ENCODE measurements at places on chromosomes 6 and 20. TPM values are rescaled to one million over a fixed set of nuclear protein-coding genes. Genes with fewer than 3 reads are reported as not detected.

Gene CUL9
- total RNA-seq, result 15.7 TPM

DNA sequence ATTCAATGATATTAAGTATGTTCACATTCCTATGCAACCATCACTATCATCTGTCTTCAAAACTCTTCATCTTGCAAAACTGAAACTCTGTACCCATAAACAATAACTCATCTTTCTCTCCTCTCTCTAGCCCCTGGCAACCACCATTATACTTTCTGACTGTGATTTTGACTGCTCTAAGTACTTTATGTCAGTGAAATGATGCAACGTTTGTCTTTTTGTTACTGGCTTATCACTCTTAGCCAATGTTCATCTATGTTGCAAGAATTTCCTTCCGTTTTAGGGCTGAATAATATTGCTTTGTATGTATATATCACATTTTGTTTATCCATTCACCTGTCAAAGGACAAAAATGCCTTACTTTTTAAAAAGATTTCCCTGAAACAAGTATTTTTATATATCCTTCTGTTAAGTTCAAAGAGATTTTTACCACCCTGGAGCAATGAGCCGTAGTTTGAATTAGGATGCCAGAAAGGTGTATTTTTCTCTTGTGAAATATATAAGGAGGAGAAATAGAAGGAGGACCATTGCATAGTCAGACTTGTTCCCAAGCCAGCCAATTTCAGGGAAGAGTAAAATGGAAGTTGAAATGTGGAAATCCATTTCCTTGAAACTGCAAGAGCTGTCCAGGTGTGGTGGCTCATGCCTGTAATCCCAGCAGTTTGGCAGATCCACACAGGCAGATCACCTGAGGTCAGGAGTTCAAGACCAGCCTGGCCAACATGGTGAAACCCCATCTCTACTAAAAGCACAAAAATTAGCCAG lies 4.0 kb upstream of the CGAS start:
- no peak for DNase-seq

DNA sequence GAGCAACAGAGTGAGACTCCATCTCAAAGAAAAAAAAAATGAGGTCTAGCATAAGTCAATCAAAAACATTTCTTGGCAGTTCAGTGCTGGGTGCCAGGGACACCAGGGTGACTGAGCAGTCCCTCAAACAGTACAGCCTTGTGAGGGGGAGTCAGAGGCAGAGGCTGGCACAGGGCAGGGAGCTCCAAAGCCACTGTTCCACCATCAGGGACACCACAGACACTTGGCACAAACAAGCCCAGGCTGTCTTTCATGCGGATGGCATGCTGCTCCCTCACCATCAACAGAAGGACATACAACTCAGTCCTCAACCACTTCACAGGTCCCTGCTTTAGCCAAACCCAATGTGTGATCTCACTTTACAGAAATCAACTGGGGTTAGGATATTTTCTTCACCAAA lies 36.0 kb upstream of the GRM4 start:
- no peak for DNase-seq

Gene CSNK2B
- 270 TPM for total RNA-seq

- DNase-seq, result peak; percentile 32
These were observed 31.8 kb downstream of the SUN5 start for GRCh38 chr20:32972181-32973076.

DNA sequence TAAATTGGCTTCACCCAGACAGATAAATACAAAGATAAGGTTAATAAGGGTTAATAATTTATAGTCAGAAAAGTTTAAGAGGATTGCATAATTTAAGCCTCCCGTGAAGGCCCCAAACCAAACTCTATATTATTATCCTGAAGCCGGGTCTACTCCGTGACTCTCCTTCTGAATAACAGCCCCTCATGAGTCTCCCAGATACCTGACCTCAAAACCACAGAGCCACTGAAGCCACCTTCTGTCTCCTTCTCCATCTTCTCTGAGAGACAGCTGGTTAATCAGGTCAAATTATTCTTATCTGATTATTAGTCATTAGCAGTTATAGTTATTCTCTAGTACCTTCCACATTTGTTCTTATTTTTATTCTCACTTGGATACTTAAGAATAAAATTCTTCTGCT lies 569.2 kb upstream of the AGPAT4 start:
- DNase-seq, result no peak

DNA sequence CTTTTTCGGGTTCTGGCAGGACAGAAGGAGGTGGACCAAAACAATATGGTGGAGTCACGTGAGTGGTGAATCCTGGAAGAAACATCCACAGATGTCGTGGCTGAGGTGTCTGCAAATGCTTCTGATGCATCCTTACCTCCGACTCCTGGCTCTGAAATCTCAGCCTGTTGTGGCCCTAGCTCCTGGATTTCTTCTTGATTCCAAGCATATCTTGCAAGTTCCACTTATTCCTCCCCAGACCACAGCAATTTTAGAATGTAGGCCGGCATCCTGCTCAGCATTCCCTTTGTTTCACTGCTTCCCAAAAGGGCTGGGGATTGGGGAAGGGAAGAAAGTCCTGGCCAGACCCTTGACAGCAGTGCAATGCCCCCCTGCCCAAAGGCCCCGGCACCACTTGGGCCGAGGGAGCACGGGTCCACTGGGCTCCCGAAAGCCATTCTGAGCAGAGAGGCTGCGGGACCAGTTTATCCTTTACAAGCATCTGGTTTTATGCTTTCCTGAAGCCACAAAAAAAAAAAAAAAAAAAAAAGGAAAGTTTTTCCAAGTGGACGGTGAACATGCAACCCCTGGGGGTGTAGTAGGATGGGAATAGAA lies 200.9 kb upstream of the RNF24 start:
- no peak for DNase-seq

Gene GTSF1L
- not detected for total RNA-seq

GRCh38 chr20:15862178-15862577 lies 711.1 kb downstream of the KIF16B start:
- no peak for DNase-seq

Gene PKHD1
- total RNA-seq, result not detected

- DNase-seq, result no peak
These were observed 813.7 kb downstream of the KIF16B start for GRCh38 chr20:15759594-15759993.

DNA sequence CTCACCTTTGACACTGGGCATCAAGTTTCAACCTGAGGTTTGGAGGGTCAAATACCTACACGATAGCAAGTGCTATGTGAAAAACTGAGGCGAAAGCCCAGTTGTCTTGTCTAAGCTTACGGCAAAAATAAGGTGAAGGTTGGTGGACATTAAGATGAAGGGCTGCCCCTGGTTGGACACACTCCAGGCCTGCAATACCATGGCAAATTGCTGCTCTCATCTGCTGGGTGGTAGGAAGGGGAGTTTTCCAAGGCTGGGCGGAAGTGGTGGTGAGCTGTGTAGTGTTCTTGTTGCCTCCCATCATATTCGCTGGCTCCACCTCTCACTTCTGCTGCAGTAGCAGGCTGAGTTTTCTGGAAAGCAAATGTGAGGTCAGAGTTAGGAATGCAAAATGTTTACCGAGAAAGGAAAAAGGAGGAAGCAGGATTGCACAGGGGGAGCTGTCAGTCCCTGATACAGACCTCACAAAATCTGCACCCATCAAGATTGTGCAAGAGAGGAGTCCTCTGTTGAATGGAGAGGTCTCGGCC lies 33.7 kb downstream of the SCP2D1 start:
- no peak for DNase-seq

DNA sequence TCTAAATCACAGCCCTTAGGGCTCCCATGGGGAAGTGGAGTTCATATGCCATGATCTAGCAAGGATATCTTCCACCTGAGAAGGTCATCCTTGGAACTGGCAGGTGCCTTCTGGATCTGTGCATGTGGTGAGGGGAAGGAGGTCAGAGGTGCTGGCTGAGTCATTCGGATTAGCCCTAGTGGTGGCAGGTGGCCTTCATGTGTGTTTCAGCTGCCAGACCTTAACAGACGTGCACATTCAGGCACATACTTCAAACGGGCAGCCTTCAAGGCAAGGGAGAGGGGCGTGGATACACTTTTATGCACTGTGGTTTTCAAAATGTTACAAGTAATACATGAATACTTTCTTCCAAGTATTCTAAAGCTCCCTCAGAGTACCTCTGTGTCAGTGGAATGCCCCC lies 51.2 kb downstream of the BMP6 start:
- no peak for DNase-seq

GRCh38 chr20:24990810-24991252 lies 1.7 kb downstream of the APMAP start:
- no peak for DNase-seq

DNA sequence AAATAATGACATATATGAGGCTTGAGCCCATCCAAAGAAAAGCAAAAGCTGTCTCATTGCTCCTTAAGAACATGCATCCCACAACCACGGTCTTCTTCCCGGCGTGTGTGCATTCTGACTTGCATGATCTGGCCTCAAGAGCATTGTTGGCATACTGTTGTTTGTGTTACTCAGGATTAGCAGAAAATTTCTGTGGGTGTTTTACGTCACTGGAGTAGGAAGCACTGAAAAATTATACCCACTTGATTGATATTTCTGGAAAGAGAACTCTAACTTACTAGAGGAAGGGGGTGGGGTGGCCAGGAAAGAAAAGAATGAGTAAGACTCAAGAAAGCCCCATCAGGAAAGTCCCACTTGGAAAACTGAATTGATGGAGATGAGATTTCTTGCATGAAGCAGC lies 326.2 kb upstream of the PRDM1 start:
- DNase-seq, result peak; percentile 85

Gene TREM1
- not detected for total RNA-seq

DNA sequence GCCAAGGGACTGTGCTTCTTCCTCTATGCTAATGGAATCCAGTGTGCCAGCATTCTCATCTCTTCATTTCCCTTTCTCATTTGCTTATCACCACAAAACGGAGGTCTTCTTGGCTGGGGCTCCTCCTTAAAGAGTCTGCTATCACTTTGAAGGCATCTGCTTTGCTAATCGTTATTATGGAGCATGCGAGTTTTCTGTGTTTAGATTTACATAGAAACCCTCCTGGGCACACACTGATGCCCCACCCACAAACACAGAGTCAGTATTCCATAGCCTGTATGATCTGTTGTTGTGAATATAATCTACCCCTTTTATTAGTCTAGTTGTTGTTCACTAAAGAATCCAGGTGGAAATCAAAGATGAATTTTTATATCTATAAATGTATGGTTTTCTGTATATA lies 83.4 kb upstream of the XRN2 start:
- DNase-seq, result no peak

DNA sequence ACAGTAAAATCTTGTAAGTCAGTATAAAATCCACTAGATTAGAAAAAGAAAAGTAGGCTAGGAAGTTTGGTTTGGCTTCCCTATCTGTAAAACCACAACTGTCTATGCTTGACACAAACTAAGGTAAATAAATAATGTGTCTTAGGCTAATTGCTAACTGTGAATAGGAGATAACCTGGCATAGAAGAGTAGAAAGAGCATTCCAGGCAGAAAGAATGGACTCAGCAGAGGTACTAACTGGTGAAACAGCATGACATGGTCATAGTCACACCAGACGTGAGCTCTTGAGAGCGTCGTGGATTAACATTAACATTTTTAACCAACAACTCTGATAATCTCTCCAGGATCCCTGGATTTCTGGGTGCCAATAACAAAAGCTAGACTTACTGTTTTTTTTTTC lies 8.7 kb upstream of the WTAP start:
- DNase-seq, result no peak

DNA sequence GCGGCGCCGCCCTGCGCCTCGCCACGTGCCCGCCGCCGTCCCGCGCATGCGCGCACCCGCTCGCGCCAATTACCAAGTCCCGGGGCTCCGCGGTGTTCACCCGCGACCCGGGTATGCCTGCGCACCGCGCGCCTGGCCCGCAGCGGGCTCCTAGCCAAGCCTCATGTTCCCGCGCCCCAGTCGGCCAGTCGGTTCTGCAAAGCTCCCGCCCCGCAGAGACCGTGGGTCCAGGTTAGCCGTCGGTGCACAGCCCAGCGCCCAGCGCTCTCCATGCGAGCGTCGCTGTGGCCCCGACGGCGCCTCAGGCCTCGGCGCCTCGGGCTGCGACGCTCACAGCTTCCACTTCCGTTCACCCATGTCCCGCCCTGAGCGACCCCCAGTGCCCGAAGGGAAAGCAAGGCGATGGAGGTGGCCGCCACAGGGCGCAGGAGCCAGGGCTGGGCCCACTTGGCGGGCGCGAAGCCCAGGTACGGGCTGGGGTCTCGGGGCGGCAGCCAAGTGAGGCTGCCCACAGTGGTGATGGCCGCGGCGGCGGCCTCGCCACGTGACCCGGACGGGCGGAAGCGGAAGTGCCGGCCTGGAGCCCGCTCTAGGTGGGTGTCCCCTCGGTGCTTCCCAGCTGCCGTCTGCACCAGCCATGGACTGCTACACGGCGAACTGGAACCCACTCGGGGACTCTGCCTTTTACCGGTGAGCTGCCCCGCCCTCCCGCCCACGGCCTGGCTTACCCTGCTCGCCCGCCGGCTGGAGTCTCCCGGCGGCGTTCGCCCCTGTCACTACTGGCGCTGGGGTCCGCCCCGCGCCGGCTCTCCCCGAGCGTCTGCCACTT lies at the start of the genes PCED1A and VPS16:
TSS of gene PCED1A (minus strand) at position 518 of the 829 bp plus-strand sequence. CDS start 743 bp downstream, outside the sequence.
TSS of gene VPS16 (plus strand) at position 608 of the 829 bp plus-strand sequence. CDS start at position 638, 30 bp downstream.
- peak; percentile 89 for DNase-seq

- DNase-seq, result no peak
These were observed 875.6 kb downstream of the QKI start for GRCh38 chr6:164290101-164290500.

Gene MEP1A
- 1.0 TPM for total RNA-seq

Gene TRIM40
- not detected for total RNA-seq

- no peak for DNase-seq
These were observed 51.7 kb downstream of the THBS2 start for GRCh38 chr6:169201985-169202384.

Gene TUBB1
- 0.05 TPM for total RNA-seq

GRCh38 chr20:30611239-30611984 lies 646.1 kb upstream of the DEFB115 start:
- DNase-seq, result no peak

- peak; percentile 10 for DNase-seq
These were observed 78.5 kb upstream of the TRDN start for GRCh38 chr6:123715006-123715863.

GRCh38 chr6:79468587-79468986 lies 68.6 kb downstream of the LCA5 start:
- no peak for DNase-seq

Gene FAM83C
- total RNA-seq, result not detected

DNA sequence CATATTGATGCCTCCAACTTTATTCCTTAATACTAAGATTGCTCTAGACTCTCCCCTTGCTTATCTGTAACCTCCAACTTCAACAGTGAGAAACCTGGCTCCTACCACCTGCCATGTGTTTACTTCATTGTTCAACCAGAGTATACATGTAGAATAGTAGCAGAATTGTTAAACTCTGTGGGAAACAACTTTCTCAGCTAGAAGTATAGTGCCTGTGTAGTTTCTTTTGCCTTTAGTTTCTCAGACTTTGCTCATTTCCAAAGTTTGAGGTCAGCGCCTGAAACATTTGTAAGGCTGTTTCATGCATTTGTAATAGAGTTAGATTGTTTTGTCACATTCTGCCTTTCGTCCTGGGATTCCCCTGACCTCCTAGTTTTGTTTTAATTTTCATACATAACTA lies 34.9 kb upstream of the HECA start:
- no peak for DNase-seq

Gene BIRC7
- total RNA-seq, result not detected

Data from SJSA1 (cell line).